ENCODE measurements at places on chromosomes 6 and 20.

GRCh38 chr6:160919723-160920440, 71.7 kb upstream of the MAP3K4 start:
- no peak for DNase-seq

DNA sequence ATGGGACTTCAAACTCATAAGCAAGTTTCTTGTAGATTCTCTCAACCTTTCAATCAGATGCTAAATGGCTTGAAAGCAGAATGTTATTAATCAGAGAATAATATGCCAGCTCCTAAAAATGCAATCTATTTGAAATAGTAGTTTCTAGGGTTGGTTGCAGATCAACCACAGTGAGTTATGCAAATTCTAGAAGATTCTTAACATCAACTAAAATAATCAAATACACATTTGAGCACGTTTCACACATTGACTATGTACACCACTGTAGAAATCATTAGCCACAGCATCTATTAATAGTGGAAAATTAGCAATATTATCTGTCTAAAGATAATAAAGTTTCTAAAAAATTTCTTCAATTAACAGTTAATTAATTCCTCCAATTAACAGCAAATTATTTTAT, 141.9 kb upstream of the GJE1 start:
- DNase-seq, result no peak

GRCh38 chr6:43052842-43053544, 658 bp downstream of the CUL7 start:
- no peak for DNase-seq

- no peak for DNase-seq
Observed at GRCh38 chr6:144361016-144361415, 75.9 kb downstream of the UTRN start.

DNA sequence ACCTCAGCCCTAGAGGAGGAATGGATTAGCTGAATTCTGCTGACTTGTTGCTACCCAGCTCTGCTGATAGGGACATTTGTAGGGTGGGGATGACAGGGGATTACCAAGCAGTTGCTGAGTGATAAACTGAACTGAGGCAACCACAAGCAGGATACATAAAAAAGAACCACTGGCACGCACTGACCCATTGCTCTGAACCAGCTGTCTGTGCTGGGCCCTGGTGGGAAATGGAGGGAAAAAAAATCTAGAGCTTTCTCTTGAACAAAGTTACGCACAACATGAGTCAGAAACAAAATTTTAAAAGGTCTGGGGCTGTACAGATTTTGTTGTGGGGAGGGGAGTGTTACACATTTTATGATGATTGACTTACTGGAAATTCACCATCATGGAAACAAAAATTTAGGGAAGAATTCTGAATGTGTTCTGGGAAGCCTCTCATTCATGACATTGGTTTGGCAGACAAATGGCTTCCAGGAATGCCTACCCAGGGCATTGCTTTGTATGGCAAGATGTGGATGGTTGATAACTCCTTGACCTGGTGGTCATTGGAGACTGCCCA, 37.7 kb downstream of the FOXO3 start:
- DNase-seq, result no peak

DNA sequence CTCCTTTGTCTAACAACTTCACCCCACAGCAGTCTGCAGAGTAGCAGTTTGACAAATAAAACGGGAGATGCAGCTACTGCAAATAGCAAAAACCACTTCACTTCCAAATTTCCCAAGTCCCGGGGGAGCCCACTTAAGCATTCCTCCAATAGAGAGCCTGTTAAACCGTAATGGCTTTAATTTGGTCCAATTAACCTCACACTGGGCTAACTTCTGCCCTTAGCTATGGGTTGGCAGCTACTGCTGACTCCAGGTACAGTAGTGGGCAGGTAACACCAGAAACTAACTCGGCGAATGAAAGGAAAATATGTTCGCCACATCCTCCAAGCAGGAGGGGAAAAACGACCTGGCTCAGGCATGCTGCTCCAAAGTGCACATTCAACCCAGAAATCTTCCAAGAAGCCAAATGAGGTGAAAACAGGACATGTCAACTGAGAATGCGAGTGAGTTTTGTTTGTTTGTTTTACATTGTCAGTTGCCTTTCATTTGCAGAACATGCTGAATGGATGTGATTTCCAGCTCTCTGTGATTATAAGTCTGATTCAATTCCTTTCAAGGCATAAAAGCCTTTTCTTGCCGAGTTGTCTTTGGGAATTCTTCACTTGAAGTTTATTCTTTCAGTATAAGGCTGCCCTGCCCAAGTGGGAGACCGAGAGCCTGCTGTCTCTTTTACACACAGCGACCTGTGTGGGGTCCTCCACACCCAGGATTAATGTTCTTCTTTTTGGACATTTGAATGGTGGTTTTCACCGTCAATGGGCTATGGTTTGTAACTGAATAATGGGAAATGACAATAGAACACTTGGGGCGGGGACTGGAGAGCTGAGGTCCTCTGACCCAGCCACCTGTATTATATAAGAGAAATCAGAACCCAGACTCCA, 117.3 kb upstream of the ARMC2 start:
- no peak for DNase-seq

- no peak for DNase-seq
Observed at GRCh38 chr6:134474955-134475354, 157.0 kb upstream of the SGK1 start.

- DNase-seq, result no peak
Observed at GRCh38 chr6:110517034-110517433, 40.6 kb upstream of the SLC22A16 start.

DNA sequence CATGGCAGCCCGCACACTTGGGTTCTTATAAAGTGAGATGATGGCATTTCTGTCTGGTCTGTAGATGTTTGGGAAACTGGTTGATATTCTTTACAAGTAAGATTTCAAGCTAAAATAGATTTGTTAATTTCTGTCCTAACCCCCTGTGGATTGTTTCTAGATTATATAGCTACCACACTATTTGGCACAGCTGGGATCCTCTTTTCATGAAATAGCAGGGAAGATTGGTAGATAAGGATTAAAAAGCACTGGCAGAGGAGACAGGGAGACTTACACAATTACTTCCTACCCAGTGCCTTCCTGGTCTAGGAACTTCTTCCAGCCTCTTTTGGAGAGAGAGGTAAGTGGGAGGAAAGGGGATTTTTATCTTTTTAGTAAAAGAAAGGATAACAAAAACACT, 13.2 kb upstream of the ATXN1 start:
- no peak for DNase-seq

GRCh38 chr6:53999088-53999755, 112.0 kb upstream of the MLIP start:
- no peak for DNase-seq

DNA sequence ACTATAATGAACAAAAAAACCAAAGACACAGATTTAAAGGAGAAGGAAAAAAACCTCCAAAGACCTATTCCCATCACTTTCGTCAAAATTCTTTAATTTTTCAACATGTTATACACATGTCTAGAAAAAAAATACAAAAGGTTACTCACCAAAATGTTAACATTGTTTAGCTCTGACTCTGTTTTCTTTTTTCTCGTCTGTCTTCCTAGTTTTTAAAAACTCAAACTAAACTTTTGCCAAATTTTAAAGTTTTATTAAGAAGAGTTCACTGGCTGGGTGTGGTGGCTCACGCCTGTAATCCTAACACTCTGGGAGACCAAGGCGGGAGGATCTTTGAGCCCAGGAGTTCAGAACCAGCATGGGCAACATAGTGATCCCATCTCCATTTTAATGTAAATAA, 10.8 kb downstream of the MCUR1 start:
- no peak for DNase-seq
